ENCODE measurements at places on chromosomes 4 and X. TPM values are rescaled to one million over a fixed set of nuclear protein-coding genes. Genes with fewer than 3 reads are reported as not detected.

SETD7 gene
- 21.3 TPM for total RNA-seq

RHOH gene
- total RNA-seq, result not detected

ASB12 gene
- total RNA-seq, result not detected

PRR32 gene
- not detected for total RNA-seq

FNIP2 gene
- total RNA-seq, result 39.7 TPM

MAGEE1 gene
- 0.56 TPM for total RNA-seq

DCAF12L2 gene
- 0.13 TPM for total RNA-seq

RHOXF2 gene
- not detected for total RNA-seq

FAM184B gene
- not detected for total RNA-seq
